Stimulated activated CD4-positive, alpha-beta T cell treated with anti-CD3 and anti-CD28 coated beads, Interleukin-15, amount 100 ng/mL, for 24 hours (primary cell): ENCODE measurements at places on chromosomes 1 and 21.

DNA sequence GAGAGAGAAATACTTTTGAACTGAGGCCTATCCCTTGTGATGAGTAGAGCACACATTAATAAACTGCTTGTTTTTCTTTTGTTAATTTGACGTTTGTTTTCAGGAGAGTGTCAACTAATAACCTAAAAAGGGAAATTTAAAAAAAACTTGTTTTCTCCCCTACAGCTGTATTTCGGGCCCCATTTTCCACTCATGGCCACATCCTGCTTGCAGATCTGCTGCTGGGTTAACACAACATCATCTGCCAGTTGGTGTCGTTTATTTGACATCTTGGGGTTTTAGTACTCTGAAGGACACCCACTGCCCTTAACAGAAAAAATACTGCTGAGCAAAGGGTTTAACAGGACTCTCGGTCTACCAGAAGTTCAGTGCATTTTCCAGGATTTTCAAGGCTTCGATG lies 848 bp upstream of the PYHIN1 start:
- peak; percentile 47 for DNase-seq

GRCh38 chr1:48006264-48006663 lies 9.1 kb upstream of the TRABD2B start:
- no peak for DNase-seq

- DNase-seq = no peak
Measured at GRCh38 chr1:113984710-113985109, 5.4 kb downstream of the OLFML3 start.

DNA sequence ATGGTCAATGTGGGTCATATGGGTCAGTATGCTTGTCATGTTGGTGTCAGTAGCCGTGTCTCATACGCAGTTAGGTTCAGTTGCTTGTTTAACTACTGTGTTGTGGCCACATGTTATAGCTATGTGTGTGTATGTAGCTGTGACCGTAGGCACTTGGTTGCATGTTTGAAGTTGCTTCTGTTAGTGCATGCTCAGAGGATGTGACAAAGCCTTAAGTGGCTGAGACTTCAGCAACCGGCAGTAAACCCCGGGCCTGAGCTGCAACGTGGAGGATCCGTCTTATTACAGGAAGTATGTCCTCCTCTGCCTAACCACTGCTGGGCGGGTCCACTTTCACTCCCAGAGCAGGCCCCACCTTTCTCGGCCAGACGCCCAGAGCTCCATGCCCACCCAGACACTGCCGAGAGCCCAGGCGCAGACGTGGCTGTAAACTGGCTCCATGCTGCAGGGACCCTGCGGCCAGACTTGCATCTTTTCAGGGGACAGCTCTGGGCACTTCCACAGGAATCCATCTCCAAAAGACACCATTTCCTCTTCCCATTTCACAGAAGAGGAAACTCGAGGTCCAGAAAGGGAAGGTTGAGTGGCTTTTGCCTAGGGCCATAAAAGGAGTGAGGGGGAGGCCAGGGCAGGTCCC lies 2.2 kb downstream of the TCEA3 start:
- DNase-seq = peak; percentile 64

GRCh38 chr1:229641306-229641705 lies 15.3 kb downstream of the URB2 start:
- DNase-seq = no peak

GRCh38 chr1:93554883-93555872 lies 107.3 kb downstream of the FNBP1L start:
- no peak for DNase-seq

GRCh38 chr1:33009561-33009960 lies 27.1 kb downstream of the AK2 start:
- no peak for DNase-seq

- no peak for DNase-seq
Measured at GRCh38 chr1:11967028-11967547, 13.2 kb upstream of the MFN2 start.

DNA sequence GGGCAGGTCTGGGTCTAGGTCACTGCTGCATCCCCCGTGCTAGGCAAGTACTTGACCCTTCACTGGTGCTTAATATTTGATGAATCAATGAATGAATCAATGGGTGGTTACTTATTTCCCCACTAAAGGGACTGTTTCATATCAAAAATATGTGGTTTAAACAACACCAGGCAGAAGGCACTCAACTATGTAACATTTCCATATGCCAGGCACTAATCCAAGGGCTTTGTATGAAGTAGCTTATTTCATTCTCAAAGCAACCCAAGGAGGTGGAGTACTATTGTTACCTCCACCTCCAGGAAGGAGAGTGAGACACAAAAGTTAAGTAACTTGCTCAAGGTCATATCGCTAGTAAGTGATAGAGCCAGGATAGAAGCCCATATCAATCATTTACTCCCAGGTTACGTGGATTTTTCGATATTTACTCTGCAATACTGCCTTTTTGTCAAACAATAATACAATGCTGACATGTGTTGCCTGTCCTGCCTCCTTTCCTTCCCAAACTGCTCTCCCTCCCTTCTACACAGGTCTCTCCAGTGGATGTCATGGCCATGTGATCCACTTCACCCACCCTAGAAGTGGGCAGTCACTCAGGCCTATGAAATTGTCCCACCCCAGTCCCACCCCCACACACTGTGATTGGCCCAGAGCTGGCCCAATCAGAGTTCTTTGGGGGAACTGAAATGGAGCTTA lies 142.8 kb downstream of the ETS2 start:
- DNase-seq = no peak

- DNase-seq = no peak
Measured at GRCh38 chr1:59077466-59078069, 219.3 kb upstream of the FGGY start.

- DNase-seq = peak; percentile 22
Measured at GRCh38 chr1:210464519-210465039, 135.9 kb downstream of the HHAT start.

GRCh38 chr1:46487818-46488218 lies 1.8 kb upstream of the DMBX1 start:
- peak; percentile 29 for DNase-seq
